ENCODE measurements at places on chromosomes 7 and 10. TPM values are rescaled to one million over a fixed set of nuclear protein-coding genes. Genes with fewer than 3 reads are reported as not detected.

Gene MSMB
- not detected for polyA plus RNA-seq

Gene CFAP70
- polyA plus RNA-seq, result not detected

DNA sequence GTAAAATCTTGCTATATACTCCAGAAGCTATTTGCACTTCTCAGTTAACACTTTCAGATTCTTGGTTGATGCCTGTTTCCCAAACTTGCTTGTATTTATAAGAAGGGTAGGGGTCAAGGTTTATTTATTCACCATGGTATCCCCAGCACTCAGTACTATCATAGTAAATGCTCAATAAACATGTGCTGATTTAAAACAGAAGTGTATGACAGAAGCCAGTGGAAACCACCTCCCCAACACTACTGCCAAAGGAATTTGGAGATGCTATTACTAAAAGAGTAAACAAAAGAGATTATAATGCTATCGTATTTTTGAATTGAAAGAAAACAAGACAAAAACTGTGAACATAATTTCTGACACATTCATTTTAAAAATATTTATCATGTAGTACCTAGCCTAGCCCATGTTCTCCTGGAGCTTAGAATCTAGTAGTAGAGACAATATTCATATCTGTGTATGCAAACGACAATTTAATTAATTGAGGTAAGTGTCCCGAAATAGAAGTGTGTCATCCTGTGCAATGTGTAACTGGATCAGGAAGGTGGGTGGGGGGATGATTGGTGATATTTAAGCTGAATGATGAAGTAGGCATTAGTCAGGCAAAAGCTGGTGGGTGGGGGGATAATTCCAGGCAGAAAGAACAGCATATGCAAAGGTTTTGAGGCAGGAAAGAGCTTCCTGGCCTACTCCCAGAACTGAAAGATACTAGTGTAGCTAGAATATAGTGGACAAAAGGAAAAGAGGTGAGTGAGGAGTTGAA is 77.5 kb downstream of the HGF start:
- H3K27me3 ChIP-seq, result no peaks in the 10 kb centered on the region
- no peak overlapping the region for H3K4me3 ChIP-seq
- H3K36me3 ChIP-seq, result no peaks in the 10 kb centered on the region
- H3K27ac ChIP-seq, result no peak overlapping the region
- no peak for DNase-seq

Gene PDLIM1
- 11.7 TPM for polyA plus RNA-seq

- H3K4me1 ChIP-seq, result no peaks in the 10 kb centered on the region
- H3K27me3 ChIP-seq, result no peaks in the 10 kb centered on the region
- no peaks in the 10 kb centered on the region for H3K36me3 ChIP-seq
- no peak overlapping the region for H3K27ac ChIP-seq
Measured at GRCh38 chr10:58642283-58642682, 129.6 kb downstream of the BICC1 start.

GRCh38 chr7:29765490-29765889 is 40.8 kb upstream of the WIPF3 start:
- no peak overlapping the region for H3K4me3 ChIP-seq
- no peaks in the 10 kb centered on the region for H3K4me1 ChIP-seq
- H3K27me3 ChIP-seq, result no peaks in the 10 kb centered on the region

Gene RBP3
- polyA plus RNA-seq, result not detected

DNA sequence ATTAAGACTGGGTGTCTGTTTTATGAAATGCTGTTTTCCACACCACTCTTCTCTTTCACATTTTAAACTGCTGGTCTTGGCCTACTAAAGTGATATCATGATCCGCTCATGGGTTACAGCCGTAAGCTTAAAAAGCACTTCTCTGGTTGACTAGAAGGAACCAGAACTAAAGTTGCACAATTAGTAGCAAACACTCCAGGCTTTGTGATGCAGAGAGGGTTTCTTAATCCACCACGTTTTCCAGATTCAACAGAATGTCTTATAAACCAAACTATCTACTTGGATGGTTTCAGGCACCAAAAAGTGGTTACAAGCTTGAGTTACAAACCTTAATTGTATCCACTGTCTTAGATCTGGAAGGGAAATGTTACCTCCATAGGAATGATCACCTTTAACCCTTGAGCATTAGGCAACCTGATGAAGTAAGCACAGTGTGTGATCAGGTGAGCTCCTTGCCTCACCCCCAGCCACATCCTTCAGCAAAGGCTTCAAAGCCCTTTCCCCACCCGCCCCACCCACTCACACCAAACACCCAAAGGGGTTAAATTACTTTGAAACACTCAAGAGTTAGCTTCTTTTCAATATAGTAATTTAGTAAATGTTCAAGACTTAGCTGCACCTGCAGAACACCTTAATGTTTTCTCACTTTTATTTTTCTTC is 3.5 kb downstream of the ELMO1 start:
- H3K27ac ChIP-seq, result no peak overlapping the region
- H3K36me3 ChIP-seq, result no peaks in the 10 kb centered on the region
- no peak for DNase-seq
- peaks cover 45% of the 10 kb centered on the region for H3K4me1 ChIP-seq

- no peaks in the 10 kb centered on the region for H3K27me3 ChIP-seq
- peaks cover 16% of the 10 kb centered on the region for H3K4me1 ChIP-seq
- H3K27ac ChIP-seq, result no peak overlapping the region
- no peak for DNase-seq
- no peak overlapping the region for H3K4me3 ChIP-seq
- no peaks in the 10 kb centered on the region for H3K36me3 ChIP-seq
Measured at GRCh38 chr7:24730018-24730369, 27.3 kb downstream of the GSDME start.

Gene FAM25A
- polyA plus RNA-seq, result not detected

DNA sequence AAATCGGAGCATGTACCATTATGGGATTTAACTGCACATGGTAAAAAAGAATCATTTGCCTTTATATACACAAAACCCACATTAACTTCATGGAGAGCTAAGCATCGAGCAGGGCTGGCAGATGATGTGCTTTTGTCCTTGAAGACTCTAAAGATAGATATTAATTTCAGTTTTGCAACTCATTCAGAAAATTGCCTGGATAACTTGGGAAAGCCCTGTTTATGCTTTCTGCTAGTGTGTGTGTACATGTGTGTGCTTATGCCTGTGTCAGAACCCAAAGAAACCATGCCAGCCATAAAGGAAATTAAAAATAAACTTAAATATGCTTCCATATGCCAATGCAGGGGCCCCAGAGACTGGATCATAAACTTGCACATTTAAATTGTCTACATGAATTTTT is 640.0 kb downstream of the PARD3 start:
- no peaks in the 10 kb centered on the region for H3K4me1 ChIP-seq
- H3K27me3 ChIP-seq, result no peaks in the 10 kb centered on the region
- no peak overlapping the region for H3K4me3 ChIP-seq

DNA sequence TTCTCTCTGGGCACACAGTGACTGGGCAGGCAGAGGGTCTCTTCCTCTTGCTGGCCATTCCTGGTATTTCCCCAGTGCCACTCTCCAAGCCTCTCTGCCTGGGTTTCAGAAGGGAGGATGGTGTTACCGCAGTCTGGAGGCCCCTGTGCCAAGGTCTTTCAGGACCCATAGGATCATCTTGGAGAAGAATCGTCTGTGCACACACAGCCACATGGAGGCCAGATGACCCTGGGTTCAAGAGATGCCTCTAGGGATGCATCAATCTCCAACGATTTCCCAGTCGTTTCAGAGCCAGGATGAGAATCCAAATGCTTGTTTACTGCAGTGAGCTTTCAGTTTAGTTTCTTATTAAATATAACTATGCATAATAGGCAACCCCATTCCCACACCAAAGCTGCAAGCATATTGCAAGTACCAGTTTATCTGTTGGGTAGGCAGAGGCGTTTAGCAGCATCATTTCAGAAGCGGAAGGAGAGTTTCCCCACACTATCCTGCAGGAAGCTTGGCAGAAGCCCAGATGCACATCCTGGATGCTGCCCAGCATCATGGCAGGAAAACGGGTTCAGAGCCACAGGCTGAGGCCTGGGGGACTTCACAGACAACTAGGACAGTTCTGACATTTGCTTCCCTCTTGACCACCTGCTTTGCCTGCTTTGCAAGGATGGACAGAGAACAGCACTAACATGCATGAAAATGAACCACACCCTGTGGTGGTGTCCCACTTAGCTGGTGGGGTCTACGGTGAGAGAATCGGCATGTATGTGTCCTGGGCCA is 134.7 kb upstream of the FAM20C start:
- no peaks in the 10 kb centered on the region for H3K27me3 ChIP-seq
- no peak overlapping the region for H3K4me3 ChIP-seq
- no peak overlapping the region for H3K27ac ChIP-seq
- DNase-seq, result no peak

GRCh38 chr7:159035571-159036073 is 109.0 kb downstream of the VIPR2 start:
- no peaks in the 10 kb centered on the region for H3K4me1 ChIP-seq
- H3K36me3 ChIP-seq, result no peaks in the 10 kb centered on the region
- DNase-seq, result no peak

GRCh38 chr10:132845041-132845551 is 59.1 kb upstream of the NKX6-2 start:
- peaks cover 5% of the 10 kb centered on the region for H3K4me1 ChIP-seq
- no peaks in the 10 kb centered on the region for H3K36me3 ChIP-seq
- H3K27ac ChIP-seq, result no peak overlapping the region
- no peak overlapping the region for H3K4me3 ChIP-seq
- H3K27me3 ChIP-seq, result no peaks in the 10 kb centered on the region

Gene ZNF804B
- not detected for polyA plus RNA-seq

DNA sequence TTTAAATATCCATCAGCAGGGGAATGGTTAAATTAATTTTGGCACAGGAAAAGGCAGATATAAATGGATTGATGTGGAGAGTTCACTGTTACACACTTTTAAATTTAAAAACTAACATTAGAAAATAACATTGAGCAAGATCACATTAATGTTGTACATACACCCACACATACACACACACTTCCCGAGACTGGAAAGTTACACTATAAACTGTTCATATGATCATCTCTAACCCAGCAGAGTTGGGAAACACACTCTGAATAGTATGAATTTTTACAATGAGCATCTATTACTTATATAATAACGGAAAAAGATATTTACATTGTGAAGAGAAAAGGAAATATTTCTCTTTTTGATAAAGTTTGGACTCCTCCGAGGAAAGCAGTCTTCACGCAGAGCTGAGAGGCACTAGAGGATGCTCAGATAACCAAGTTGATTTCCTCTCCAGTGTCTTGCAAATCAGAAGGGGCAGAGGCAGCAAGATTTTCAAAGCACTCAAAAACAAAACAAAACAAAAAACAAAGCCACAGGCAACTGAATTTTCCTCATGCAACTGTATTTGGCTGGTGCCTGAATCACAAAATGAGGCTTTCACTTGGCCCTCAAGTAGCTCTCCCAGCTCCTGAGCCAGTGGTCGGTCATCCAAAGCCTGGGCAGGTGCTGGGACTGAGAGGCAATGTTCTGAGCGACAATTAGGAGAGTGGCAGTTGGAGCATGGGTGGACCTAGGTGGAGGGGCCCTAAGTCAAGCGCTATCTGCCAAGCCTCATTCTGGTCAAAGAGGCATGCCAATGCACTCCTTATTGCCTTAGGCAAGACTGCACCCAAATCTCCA is 10.5 kb upstream of the GATAD1 start:
- H3K4me1 ChIP-seq, result no peaks in the 10 kb centered on the region
- no peak overlapping the region for H3K4me3 ChIP-seq
- no peak overlapping the region for H3K27ac ChIP-seq

DNA sequence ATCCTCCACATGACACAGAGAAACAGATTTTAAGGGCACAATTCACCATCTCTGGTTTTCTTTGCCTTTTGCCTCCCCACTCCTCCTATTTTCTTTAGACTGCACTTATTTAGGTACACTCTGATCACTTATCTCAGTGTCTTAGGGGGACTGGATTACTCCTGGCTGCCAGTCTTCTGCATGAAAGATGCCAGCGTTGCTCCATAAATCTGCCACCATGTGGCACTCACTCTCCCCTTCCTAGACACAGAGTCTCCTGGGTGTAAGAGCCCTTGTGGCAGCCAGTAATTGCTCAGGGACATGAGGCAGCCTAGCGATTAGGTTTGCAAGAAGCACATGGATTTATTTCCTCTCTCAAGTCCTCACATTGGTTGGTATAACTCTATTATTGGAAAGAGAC is 34.5 kb upstream of the RBM20 start:
- no peaks in the 10 kb centered on the region for H3K27me3 ChIP-seq
- H3K36me3 ChIP-seq, result no peaks in the 10 kb centered on the region
- H3K4me1 ChIP-seq, result no peaks in the 10 kb centered on the region
- H3K27ac ChIP-seq, result no peak overlapping the region

Gene CYP2E1
- 0.68 TPM for polyA plus RNA-seq

GRCh38 chr10:70277396-70278030 is 6.3 kb downstream of the NPFFR1 start:
- H3K27ac ChIP-seq, result no peak overlapping the region
- no peaks in the 10 kb centered on the region for H3K4me1 ChIP-seq
- DNase-seq, result no peak
- no peaks in the 10 kb centered on the region for H3K36me3 ChIP-seq

Gene CLDN12
- 0.82 TPM for polyA plus RNA-seq

Gene RAB19
- 2.0 TPM for polyA plus RNA-seq

Gene IFIT1
- polyA plus RNA-seq, result 4.1 TPM

Gene SVIL
- 9.2 TPM for polyA plus RNA-seq

Gene MGAM2
- not detected for polyA plus RNA-seq

GRCh38 chr10:28997734-28998133 is 291.1 kb upstream of the LYZL1 start:
- H3K4me1 ChIP-seq, result no peaks in the 10 kb centered on the region
- no peak for DNase-seq
- H3K36me3 ChIP-seq, result no peaks in the 10 kb centered on the region
- no peak overlapping the region for H3K27ac ChIP-seq
- no peak overlapping the region for H3K4me3 ChIP-seq

DNA sequence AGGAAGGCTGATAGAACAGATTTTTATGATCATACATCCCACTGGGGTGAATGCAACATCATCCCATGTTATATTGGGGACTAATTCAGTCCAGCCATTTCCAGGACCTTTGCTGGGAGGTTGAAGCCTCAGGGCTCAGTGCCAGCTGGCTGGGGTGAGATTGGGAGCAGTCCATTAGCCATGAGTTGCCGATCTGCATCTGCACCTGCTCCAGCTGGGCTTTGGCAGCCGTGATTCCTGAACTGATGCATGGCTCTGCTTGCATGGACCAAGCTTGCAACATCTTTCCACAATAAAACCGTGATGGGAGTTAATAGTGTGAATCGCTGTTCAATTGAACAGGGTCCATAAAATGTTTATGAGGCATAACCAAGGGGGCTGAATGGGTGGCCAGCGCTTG is 346.9 kb downstream of the TYW1 start:
- no peak overlapping the region for H3K27ac ChIP-seq
- no peak overlapping the region for H3K4me3 ChIP-seq
- no peak for DNase-seq
- no peaks in the 10 kb centered on the region for H3K4me1 ChIP-seq
- H3K27me3 ChIP-seq, result no peaks in the 10 kb centered on the region

GRCh38 chr7:41967156-41967555 is 264.3 kb upstream of the INHBA start:
- H3K27me3 ChIP-seq, result no peaks in the 10 kb centered on the region
- no peaks in the 10 kb centered on the region for H3K4me1 ChIP-seq
- H3K36me3 ChIP-seq, result no peaks in the 10 kb centered on the region
